Stimulated activated CD8-positive, alpha-beta memory T cell treated with anti-CD3 and anti-CD28 coated beads, Interleukin-4, amount 100 ng/mL, for 4 hours (primary cell): ENCODE measurements at places on chromosomes 16 and 17.

GRCh38 chr16:8961811-8962390 lies 1.8 kb downstream of the USP7 start:
- no peak for DNase-seq

- DNase-seq: no peak
Measured at GRCh38 chr17:54180950-54181349, 358.2 kb downstream of the KIF2B start.

- DNase-seq: no peak
Measured at GRCh38 chr16:24668481-24669061, 60.9 kb upstream of the TNRC6A start.

DNA sequence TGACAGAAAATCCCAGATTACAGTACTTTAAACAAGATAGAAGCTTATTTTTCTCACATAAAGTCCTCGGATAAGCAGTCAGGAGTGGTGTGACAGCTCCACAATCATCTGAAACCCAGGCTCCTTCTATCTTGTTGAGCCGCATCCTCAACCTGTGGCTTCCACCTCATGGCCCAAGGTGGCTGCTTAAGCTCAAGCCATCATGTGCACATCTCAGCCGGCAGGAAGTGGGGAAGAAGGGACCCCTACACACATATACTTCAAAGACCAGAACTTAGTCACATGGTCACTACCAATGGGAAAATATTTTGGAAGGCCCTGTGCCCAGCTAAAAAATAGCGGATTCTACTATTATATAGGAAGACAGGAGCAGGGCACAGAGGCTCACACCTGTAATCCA lies 11.0 kb upstream of the FBXO47 start:
- DNase-seq: no peak

- DNase-seq: no peak
Measured at GRCh38 chr17:2171702-2172076, 116.8 kb downstream of the HIC1 start.

- no peak for DNase-seq
Measured at GRCh38 chr16:89452241-89452640, 38.1 kb downstream of the ANKRD11 start.

- DNase-seq: no peak
Measured at GRCh38 chr17:55383771-55384642, 37.6 kb downstream of the MMD start.

DNA sequence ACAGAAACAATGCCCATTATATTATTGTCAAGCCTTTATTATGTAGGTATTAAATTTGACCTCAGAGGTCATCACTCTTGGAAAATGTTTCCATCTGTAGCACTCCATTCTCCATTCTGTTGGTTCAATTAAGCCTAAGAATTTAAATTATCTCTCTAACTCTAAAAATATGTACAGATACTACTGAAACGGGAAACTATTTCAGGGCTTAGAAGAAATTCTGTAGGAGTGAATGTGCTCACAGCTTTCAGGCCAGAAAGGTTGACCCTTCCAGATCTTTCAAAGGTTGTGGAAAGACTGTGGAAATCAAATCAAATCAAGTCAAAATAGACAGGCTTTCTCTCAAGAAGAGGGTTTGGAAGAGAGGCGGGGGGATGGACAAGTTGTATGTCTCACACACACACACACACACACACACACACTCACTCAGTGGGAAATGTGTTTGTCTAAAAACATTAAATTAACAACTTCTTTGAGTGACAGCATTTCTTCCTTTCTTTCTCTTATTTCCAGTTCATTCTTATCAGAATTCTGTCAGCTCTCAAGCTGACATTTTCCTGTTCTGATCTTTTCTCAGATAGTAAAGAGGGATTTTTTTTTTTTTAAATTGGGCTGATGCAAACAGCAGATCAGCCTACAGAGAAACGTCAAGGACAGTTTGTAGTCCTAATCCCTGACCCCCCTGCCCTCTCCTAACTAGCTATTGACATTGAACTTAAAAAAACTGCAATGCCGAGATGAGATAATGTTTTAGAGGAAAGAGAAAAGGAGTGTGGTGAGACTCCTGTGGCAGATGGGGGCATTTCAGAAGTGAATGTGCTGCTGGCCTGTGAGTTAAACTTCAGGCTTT lies 139.0 kb upstream of the ZFHX3 start:
- no peak for DNase-seq

DNA sequence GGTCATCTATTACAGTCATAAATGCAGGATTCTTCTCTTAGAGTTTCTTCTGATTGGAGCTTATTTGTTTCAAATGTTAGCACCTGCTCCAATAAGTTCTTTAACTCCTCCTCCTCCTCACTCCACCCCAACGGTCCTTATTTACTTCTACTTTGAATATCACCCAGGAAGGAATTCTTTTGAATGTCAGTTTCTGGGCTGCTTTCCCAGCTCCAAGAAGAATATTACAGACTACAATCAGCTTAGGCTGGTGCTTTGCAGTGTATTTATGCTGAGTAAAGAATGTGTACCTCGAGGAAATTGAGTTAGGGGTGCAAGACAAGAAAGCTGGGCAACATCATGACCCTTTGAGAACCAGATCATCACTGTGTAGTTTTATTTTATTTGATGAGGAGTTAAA lies 30.8 kb downstream of the MAP3K3 start:
- no peak for DNase-seq

- DNase-seq: no peak
Measured at GRCh38 chr17:32440722-32441121, 3.6 kb upstream of the PSMD11 start.

DNA sequence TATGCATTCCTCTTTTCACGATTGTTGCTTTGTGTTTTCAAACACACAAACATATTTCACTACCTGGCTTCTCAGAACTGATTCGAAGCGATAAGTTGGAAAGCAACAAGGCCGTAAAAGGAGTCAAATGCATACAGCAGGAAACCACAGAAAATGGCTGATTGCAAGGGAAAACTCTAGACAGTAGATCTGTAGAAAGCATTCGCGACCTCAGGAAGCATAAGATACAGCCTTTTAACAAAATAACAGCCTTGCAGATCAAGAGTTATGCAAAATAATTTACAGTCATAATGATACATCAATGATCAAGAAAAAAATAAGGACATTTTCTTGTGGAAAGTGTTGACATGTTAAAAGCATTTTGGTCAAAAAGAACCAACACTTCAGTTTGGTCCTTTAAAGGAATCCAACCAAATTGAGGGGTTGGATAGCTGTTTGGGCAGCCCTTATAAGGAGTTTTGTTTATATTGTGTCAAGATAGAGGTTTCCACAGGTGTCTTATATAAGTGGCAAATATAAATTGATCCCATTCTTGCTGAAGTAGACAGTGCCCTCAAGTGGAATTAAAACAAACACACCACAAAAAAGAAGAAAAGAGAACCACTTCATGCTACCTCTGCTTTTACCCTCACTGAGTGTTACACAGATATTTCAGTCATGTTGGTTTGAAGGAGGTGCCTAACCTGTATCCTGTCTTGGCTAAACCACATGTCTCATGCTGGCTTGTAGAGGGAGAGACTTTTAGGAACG lies 5.5 kb downstream of the CYLD start:
- DNase-seq: no peak

DNA sequence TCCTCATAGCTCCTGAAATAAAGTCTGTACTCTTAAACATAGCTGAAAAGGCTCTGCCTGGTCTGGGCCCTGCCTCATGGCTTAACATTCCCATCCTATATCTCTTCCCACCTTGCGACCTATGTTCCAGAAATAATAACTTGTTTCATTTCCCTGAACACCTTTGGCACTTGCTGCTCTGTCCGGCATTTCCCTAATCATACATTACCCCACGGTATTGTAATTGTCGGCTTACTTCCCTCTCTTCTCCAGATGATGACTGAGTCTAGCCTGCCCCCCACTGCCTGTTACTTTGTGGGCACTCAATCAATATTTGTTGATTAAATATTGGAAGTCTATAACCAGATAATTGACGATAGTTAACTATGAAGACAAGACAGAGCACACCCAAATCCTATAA lies 23.3 kb upstream of the SUPT4H1 start:
- no peak for DNase-seq

GRCh38 chr17:74773871-74774286 lies 2.3 kb downstream of the NAT9 start:
- no peak for DNase-seq

DNA sequence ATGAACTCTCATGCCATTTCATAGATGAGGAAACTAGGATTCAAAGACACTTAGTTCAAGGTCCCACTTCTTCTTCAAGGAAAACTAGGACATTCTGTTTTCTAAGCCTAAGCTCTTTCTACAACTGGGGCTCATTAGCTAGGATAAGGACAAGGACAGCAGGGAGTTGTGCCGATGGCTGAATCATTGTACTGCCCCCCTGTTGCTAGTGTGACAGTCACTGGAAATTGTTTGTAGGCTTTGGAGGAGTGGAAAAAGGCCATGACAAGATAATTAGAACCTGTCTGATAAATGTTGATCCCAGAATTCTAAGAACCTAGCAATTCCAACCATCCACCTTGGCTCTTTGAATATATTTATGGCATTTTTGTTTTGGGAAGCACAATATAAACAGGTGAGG lies 445.7 kb downstream of the CDH8 start:
- DNase-seq: no peak

DNA sequence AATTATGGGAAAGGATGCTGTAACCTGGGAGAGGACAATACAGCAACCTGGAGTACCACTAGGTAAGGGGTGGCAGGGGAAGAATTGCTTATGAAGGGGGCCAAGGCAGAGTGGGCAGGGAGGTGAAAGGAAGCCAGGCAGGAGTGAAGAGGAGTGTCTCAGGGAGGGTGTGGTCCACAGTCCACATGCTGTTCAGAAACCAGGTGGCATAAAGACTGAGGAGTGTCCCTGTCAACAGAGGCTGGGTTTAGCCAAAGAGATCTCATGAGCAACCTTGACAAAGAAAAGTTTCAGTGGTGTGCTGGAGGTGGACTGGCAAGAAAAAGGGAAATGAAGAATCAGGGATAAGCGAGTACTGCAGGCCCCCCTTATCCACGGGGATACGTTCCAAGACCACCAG lies 88.4 kb downstream of the SPACA3 start:
- DNase-seq: no peak
